ENCODE measurements at places on chromosomes 7 and 10.

- DNase-seq: no peak
These were observed 25.4 kb downstream of the KAT6B start for GRCh38 chr10:74851831-74852230.

DNA sequence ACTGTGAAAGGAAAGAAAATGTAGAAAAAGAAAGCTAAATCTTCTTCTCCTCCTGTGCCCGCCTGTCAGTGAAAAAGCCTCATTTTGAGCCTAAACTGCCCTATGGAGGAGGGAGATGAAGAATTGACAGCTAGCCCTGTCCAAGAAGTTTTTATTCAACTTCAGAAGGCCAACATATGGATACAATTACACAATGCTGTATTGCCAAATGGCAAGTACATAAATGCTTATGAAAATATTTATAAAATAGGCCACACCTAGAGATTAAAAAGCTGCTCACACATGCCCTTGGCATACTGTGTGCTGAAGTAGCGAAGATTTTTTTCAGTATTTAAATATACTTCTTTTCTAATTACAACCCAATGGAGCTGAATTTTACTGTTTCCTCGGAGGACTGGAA is 65.1 kb upstream of the NEBL start:
- DNase-seq: no peak

DNA sequence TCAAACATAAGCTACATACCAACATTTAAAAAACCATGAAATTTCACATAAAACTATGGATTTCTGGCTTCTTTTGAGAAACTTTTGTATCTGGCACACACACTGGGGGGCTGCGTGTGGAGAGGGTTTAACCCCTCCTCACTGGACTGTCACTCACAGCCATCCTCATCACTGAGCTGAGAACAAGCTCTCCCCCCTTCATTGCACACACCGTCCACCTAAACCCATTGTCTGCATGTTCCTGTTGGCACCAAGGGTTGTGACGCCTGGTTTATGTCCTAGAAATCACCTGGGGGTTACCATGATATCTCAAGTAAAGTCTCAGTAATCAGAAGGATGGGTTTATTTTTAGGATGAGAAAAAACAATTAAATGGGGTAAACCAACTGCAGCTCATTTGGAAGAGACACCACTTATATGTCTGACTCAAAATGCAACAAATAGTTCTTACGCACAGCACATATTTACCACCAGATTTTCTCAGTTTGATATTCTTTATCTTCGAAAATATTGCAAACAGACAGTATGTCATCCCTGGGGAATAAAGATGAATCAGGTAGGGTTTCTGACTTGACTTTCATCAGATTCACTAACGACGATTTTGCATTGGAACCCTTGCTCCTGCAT is 218.5 kb upstream of the KLF6 start:
- no peak for DNase-seq

GRCh38 chr10:63421591-63421990 is 44.2 kb downstream of the JMJD1C start:
- no peak for DNase-seq

- no peak for DNase-seq
These were observed 13.4 kb upstream of the LRRD1 start for GRCh38 chr7:92192326-92192725.

- no peak for DNase-seq
These were observed 6.9 kb downstream of the TMEM236 start for GRCh38 chr10:17758896-17759295.

GRCh38 chr10:124213899-124214510 is 120.6 kb upstream of the CHST15 start:
- no peak for DNase-seq

DNA sequence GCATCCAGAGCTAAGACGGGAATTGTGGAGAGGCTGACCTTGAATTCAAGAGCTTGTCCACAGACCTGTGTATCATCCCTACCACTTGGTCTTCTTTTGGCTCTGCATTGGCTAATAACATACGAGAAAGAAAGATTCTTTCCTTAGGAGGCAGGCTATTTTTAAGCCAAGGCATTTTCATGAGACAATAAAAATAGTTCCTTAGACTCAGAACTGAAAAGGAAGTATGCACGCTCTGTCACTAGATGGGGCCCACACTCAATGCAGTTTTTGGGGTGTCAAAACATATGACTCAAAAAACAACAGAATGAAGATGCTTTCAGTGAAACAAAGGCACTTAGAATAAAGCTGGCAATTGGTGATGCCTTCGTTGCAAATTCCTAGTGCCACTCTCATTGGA is 265.9 kb upstream of the DGKB start:
- DNase-seq: no peak

- DNase-seq: no peak
These were observed 3.3 kb downstream of the TMEM229A start for GRCh38 chr7:124029396-124030188.

GRCh38 chr10:3846736-3847135 is 61.7 kb upstream of the KLF6 start:
- no peak for DNase-seq

- no peak for DNase-seq
These were observed 465.1 kb downstream of the ATRNL1 start for GRCh38 chr10:115558252-115558651.

All from dorsolateral prefrontal cortex (tissue), 122 donors.